ENCODE measurements at places on chromosomes 4 and X.
A peak's percentile ranks its signal among the peaks of the same experiment; 100 is the strongest.

- DNase-seq = no peak
Observed at GRCh38 chrX:102560423-102561068, 38.8 kb upstream of the ARMCX5 start.

DNA sequence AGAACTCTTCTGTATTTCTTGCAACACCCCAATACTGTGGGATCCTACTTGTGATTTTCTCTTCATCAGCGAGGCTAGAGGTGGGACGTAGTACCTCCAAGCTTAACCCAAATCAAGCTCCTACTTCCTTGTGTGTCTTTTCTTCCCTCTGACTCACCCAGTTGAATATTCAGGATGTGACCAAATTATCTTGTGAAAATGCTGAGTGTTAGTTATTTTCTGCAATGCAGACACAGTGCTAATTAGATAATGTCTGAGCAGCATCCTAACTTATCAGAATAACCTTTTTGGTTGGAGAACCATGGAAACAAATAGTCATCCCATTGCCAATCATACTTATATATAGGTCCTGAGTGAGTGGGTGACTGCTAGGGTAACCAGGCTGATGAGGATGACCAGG lies 2.4 kb downstream of the MEPE start:
- DNase-seq = no peak

DNA sequence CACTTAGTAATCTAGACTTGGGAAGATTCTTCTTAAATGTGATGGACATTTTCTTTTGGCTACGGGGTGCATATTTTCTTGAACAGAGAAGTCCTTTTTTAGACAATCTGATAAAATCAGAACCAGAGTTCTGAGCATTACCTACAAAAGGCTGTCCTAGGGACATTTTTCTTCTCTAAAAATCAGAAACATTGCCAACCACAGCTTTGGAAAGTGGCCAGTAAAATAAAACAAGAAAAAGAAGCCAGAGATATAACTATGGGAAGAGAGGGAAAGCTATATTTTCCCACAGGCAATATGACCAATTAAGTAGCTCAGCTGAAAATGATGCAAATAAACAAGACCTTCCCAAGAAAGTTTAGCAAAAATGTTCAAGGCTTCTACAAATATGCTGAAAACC lies 55.9 kb downstream of the MXRA5 start:
- no peak for DNase-seq

DNA sequence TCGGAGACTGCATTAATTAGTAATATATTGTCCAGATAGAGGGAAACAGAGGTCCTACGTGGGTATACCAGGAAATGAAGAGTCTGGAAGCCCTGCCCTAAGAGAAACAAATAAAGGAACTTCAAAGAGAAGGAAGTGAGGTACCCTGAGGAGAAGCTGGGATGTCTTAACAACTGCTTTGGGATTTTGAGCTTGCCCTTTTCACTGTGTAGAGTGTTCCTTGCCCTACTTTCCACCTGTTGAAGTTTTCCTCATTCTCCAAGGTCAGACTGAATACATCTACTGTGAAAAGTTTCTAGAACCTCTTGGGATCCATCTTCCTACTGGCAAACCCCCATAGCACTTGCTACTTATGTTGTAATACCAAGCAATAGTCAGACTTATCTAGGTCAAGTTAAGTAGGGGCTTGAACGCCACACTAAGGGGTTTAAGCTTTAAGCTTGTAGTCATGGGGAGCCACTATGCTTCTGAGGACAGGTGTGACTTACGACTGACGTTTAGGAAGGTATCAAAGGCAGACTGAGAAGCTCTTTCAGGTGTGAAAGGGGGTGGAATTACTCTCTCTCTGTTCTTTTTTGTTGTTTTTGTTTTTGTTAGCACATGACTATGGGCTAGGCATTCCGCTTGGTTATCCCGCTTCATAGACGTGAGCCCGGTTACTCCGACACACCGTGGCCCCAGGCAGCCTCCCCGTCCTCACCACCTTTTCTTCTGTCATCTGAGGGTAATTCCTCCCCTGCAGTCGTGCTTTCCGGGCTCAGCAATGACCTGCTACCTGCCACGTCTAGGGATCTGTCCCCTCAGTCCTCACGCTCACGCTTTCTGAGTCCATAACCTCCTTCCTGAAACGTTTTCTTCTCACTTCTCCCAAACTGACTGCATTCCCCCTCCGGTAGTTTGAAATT lies 959 bp upstream of the REST start:
- peak; percentile 3 for DNase-seq

DNA sequence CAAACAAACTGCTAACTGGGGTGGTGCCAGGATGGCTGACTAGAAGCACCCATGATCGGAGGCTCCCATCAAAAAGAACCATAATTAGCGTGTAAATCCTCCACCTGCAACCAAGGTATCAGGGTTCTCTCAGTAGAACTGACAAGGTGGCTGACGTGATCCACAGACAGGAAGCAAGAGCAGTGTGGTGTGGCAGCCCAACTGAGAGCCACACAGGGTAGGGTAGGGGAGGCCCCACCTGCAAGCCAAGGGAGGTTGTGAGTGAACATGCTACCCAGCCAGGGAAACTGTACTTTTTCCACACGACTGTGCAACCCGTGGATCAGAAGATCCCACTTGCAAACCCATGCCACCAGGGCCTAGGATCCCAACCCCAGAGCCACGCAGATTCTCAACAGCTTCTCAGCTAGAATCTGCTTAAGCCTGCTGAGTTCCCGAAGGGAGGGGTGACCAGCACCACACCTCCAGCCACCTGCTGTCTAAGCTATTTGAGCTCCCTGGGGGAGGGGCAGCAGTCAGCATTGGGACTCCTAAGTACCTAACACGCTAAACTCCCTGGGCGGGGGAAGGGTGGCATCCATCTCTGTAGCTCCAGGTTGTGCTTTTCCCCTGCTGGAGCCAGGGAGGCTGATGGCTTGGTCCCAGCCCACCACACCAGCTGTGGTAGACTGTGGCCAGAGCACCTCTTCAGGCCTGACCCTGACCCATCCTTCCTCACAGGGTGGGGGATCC lies 425.1 kb downstream of the GPM6A start:
- no peak for DNase-seq

DNA sequence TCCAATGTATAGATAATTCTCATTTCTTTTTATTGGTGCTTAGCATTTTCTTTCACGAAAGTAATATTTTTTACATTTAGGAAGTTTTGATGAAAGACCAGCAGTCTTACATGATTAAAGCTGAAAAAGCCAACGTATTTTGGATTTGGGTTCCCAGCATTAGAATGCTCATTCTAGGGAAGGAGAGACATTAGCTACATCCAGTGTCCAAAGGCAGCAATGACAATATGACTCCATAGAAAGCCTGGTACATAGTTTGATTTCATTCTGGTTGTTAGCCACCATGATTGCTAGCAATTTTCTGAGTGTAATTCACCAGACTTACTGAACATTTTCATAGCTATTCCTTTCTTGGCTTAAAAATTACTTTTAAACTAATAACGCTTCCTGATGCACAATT lies 1397.5 kb downstream of the PCDH7 start:
- DNase-seq = no peak

DNA sequence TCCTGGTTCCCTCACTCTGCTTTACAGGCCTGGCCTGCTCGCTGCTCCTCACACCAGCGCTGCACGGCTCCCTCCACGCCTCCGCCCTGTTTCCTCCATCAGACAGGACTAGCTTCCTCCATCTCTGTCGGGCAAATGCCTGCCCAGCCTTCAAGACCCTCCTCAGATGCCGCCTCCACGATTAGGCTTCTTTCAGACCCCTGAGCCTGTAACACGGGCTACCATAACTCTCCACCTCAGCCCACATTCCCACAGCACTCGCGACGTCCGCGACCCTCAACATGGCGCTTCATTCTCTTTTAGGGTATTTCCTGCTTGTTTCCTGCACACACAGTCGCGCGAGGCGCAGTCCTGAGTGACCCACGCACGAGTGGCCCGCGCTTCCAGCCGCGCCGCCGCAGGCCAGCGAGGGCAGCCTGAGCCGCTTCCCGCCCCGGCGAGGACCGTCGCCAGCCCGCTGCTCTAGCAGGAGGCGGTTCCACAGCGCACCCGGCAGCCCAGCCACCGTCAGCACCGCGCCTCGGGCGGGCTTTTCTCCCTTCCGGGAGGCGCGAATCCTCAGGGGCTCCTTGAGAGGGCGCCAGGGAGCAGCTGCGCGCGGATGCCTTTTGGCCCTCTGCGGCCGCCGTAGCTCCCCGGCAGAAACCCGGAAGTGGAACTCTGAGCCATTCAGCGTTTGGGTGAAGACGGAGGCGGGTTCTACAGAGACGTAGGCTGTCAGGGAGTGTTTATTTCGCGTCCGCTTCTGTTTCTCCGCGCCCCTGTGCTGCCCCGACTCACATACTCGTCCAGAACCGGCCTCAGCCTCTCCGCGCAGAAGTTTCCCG lies at the start of gene FRG1:
TSS of gene FRG1 (plus strand) at position 695 of the 827 bp plus-strand sequence. CDS start 138 bp downstream, outside the sequence.
- DNase-seq = no peak

GRCh38 chr4:183504930-183505610 lies at the start of gene ING2:
ING2 (plus strand) TSS chr4:183505058; CDS start chr4:183505196, 138 bp downstream.
- DNase-seq = peak; percentile 86

DNA sequence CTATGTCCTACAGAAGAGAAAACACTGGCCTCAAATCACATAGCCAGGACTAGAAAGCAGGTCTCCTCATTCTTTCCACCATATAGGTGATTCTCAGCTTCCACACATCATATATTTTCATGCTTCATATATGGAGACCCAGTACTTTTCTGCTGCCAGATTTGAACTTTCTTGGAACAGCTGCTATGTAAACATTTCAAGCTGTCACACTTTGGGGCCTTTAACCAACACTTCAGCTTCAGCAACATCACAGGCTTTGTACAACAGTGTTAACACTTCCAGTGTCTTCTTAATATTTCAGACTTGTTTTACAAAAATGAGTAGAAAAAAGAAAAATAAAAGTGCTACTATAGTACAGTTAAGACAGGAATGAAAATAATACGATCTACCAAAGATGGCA lies 12.6 kb downstream of the SH3RF1 start:
- no peak for DNase-seq

DNA sequence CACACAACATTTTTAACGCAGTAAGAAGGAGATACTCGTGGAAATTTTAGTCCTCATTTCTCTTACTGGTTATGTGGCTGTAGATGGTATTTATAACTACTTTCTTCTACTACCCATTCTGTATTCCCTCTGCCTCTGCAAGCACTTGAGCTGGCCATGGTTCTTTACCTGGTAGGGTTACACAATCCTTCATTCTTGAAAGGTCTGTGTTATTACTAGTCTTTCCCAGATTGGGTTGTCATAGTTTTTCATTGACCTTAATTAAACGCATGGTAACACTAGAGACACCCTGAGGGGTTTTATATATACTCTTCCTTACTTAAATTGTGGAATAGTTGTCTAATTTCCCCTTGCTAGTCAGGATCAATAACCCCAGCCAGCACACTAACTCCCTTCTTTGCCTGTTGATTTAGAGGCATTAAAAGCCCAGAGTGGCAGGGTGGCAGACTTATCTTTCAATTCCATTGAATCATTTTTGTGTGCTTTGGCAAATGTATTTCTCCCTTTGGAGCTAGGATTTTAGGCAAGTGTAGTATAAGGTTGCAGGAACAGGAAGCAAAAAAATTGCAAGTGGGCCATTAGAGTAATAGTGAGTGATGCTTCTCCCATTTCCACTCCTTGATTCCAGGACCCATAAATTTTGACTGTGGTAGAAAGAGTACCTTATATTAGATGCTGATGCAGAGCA lies 113.6 kb upstream of the EMCN start:
- no peak for DNase-seq

- no peak for DNase-seq
Observed at GRCh38 chrX:31499109-31499508, 427.3 kb upstream of the FTHL17 start.

- DNase-seq = no peak
Observed at GRCh38 chrX:619451-619811, 11.2 kb upstream of the SHOX start.

- no peak for DNase-seq
Observed at GRCh38 chr4:106284227-106284626, 31.8 kb downstream of the TBCK start.

DNA sequence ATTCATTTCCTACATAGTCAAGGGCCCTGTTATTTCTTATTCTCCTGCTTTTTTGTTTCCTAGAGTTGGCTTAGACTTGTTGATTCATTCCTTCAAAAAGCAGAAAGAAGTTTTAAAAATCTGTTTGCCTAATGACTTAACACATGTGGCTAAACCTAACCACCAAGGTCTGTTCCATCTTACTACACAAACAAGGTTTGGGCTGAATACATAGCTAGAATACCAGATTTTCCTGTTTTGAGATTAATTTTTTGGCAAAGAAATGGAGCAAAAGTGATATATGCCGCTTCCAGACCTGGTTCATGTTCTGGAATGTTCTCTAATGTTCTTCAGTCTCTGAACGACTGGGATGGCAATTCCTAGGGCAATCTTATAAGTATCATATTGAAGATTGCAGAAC lies 7.4 kb upstream of the CAMK2D start:
- DNase-seq = no peak

DNA sequence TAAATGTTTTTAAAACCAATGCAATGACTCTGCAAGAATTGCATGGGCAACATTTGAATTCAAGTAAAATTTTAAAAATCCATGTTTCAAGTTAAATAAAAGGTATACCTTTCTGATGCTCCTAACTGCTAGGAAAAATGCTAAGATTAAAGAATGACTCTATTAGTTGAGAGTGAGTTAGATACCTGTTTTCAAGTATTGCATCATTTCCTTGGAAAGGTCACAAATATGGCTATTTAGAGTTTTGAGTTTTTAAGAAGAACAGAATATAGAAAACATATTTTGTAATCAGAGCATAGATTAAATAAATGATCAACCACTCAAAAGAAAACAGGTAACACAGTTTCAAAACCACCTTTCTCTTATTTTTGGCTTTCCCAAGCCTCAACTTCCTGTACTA lies 18.3 kb upstream of the NPY2R start:
- no peak for DNase-seq

DNA sequence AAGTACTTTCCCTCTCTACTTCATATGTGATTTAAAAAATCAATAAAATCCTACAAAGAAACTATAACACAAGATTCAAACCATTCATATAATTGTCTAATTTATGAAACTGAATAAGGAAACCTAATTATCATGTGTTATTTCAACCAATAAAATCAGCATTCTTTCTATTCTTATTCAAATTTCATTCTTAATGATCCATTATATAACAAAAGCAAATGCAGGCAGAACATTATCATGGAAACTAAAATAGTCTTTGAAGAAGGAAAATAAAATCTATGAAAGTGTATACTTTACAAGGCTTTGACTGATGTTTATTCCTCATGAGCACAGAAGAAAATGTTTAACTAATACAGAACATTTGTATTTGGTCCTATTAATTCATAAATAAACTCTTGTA lies 47.6 kb downstream of the CNOT6L start:
- no peak for DNase-seq

Measured in stimulated activated naive CD4-positive, alpha-beta T cell treated with Interleukin-2 at 50 U/mL for 16 hours (primary cell).